ENCODE measurements at places on chromosomes 4 and X.

- no peak for DNase-seq
Measured at GRCh38 chrX:18931972-18932371, 51.9 kb downstream of the PHKA2 start.

DNA sequence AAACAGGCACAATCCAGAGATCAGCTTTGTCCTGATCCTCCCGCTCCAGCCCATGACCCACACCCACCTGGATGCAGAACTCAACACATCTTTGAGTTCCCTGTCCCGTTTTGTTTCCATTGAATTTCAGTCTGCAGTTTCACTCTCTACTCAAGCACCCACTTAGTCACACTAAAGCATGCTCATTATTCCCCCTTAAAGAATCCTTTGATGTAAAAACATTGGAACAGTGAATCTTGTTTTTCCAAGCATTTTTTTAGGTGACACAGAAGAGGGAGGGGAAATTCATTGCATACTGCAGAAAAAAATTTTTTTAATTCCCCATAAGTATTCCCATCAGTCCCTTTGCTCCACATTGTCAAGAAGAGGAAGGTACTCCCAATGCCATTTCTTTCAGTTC lies 249.7 kb upstream of the TTC29 start:
- no peak for DNase-seq

- no peak for DNase-seq
Measured at GRCh38 chrX:30521440-30522182, 56.0 kb downstream of the TASL start.

DNA sequence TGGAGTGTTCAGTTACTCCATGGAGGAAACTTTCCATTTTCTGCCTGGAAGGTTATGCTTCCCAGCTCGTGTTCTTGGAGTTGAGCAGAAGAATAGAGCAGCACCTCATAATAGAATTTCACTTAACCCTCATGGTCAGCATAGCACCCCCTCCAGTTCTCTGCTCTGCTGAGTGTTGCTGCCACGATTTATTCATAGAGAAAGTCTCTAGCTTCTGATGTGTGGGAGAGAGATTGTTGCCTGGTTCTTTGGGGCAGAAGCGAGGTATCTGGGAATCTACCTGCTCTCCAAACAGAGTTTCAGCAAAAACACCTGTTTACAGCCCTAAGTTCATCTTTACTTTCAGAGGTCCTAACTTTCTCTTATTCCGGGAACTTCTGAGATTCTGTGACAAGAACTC lies 3.9 kb upstream of the DTHD1 start:
- DNase-seq, result no peak

GRCh38 chrX:1589356-1590130 lies 1.9 kb upstream of the AKAP17A start:
- DNase-seq, result no peak

- DNase-seq, result no peak
Measured at GRCh38 chr4:37687194-37687562, 1.0 kb upstream of the RELL1 start.

DNA sequence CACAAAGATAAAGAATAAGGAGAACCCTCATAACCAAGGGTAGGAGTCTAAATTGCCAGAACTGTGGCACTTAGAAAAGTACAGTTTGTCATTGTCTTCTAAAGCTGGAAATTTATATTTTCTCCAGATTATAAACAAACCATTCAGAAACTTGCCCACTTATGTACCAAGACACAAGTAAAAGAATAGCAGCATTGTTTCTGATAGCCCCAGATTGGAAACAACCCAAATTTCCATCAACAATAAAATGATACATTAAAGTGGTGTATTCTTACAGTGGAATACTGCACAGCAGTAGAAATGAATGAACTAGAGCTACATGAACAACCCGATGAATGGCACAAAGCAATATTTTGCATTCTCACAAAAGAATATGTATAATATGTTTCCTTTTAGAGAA lies 63.1 kb upstream of the PDHA1 start:
- no peak for DNase-seq

DNA sequence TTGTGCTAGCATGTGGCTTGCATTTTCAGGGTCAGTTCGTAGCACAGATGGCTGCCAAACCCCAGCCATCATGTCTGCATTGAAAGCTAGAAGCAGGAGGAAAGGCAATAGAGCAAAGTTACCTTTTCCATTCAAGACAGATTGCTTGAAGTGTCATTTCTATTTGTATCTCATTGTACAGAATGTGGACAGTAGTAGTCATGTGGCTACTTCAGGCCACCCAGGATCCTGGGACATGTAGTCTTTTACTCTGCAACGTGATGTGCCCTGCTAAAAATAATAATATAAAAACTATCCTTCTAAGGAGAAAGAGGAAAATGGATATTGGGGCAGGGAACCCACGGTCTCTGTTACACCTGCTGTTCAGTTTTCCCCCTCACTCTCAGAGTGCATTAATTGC lies 118.4 kb downstream of the RAPGEF2 start:
- no peak for DNase-seq

DNA sequence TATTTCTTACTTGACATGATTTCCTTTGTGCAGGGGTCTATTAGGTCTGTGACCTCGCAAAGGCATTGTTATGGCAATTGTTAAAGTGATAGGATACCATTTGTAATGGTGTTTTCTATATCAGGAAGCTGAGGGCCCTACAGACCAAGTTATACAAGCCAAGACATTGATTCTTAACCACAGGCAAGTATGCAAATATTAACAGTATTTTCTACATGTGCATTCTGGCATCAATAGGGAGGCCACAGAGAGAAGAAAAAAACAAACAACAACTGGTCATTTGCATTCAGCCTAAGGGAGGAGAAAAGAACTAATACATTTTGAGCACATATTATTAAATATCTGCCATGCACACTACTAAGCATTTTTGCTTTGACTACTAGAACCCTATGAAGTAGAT lies 28.5 kb downstream of the GBA3 start:
- no peak for DNase-seq

DNA sequence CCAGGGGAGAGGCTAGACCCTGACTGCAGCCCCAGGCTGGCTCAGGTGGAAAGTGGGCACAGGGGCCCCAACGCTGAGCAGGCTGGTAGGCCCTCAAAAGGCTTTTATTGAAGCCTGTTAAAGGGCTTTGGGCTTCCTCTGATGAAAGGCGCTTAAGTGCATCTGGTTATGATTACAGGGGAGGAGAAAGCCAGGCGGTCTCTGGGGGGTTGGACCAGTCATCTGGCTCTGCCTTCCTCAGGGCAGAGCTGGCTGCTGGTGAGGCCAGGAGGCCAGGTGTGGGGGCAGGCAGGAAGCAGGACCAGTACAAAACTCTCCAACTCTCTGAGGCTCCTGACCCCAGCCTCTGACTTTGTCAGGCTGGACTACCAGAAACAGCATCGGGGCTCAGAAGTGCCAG lies 68.8 kb upstream of the BCOR start:
- no peak for DNase-seq

DNA sequence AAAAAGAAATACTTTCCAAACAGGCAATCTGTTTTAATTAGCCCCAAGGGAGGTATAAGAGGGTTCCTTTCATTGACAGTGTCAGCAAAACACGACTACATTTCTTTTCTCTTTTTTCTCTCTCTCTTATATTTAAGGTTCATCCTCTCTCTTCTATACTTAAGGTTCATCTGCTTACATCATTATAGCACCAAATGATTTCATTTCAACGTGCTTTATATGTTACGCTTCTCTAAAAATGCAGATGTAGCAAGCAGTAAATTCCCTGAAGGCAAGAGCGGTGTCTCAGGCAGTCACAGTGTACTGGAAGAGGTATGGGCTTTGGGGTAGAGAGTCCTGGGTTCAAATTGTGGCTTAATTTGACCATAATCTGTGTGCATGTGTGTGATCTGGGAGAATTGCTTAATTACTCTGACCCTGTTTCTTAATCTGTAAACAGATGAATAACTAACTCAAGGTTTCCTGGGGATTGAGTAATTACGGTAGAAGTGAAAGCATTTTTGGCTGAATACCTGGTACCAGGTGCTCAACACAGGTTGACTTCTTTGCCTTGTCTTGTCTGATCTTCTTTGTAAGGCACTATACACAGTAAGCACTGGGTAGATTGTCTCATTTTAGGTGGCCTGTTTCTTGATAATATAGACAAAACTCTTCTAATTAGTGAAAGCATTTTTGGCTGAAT lies 180.8 kb downstream of the SPRY1 start:
- DNase-seq, result no peak

- DNase-seq, result no peak
Measured at GRCh38 chr4:12178614-12179610, 750.2 kb upstream of the HS3ST1 start.

GRCh38 chr4:147843162-147843561 lies 111.3 kb downstream of the ARHGAP10 start:
- no peak for DNase-seq

- no peak for DNase-seq
Measured at GRCh38 chr4:42399393-42399792, 2.1 kb downstream of the SHISA3 start.

DNA sequence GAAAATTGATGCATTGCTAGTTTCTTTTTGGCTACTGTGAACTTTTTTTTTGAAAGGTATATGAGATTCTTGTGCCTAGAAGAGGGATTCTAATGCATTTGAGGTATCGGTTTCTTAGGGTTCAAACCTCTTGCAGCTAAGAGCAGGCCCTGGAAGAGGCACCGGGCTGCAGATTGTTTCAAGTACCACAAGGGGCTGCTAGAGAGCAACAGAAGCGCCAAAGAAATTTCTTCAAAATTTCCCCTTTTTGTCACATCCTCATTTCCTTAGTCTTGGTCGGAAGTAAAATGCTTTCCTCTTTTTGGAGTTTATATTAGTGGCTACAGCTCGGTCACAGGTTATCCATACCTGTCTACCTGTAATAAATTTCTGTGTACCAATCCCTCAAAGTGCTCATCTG lies 89.8 kb downstream of the PDGFRA start:
- no peak for DNase-seq

DNA sequence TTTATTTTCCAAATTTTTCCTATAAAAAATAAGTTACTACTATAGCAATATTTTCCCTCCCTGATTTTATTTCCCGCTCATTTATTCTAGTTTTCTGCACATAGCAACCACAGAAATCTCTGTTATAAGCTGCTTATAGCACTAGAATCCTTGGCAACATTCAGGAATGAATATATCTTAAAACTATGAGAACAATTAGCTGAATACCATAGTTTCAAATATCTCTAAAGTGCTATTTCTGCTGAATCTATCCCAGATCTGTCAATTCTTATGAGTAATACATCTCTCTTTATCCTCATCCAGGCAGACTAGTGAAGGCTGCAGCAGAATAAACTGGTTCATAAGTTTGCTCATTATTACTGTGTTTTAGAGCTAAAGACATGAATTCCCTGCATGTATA lies 622.9 kb upstream of the DIPK2B start:
- no peak for DNase-seq

GRCh38 chr4:99161373-99162099 lies 17.4 kb upstream of the ADH4 start:
- no peak for DNase-seq

- no peak for DNase-seq
Measured at GRCh38 chr4:88756149-88756548, 58.5 kb upstream of the NAP1L5 start.

- DNase-seq, result no peak
Measured at GRCh38 chr4:155371432-155372043, 5.2 kb downstream of the MAP9 start.

GRCh38 chr4:25108556-25108955 lies 51.7 kb downstream of the SEPSECS start:
- no peak for DNase-seq

- no peak for DNase-seq
Measured at GRCh38 chrX:55240788-55241340, 20.7 kb downstream of the PAGE5 start.

DNA sequence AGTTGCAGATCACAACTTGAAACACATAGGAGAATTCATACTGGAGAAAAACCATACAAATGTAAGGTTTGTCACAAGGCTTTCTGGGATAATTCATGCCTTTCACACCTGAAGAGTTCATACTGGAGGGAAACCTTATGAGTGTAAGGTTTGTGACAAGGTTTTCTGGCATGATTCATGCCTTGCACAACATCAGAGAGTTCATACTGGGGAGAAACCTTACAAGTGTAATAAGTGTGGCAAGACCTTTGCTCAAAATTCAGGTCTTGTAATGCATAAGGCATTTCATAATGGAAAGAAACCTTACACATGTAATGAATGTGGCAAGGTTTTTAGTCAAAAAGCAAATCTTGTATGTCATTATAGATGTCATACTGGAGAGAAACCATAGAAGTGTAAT lies 58.8 kb upstream of the ENPEP start:
- DNase-seq, result no peak

- DNase-seq, result peak; percentile 86
Measured at GRCh38 chr4:169270810-169271691, at the start of gene SH3RF1. Gene SH3RF1, minus strand, starts transcription at chr4:169270956. Its CDS starts 1,744 bp downstream, at chr4:169269212.

DNA sequence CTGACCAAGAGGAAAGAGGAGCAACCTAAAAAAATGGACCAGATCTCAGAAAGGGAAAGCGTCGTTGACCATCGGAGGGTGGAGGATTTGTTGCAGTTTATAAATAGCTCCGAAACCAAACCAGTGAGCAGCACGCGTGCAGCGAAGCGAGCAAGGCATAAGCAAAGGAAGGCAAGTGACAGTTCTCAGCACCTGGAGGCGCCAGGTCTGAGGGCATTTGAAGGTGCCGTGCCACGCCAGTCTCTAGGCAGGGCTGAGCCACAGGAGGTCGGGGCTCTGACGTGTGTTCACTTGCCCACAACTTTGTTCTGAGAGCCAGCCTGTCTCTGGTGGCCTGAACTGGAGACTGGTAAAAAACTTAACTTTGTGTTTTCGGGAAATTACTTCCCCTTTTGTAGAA lies 59.7 kb downstream of the TNIP2 start:
- no peak for DNase-seq

DNA sequence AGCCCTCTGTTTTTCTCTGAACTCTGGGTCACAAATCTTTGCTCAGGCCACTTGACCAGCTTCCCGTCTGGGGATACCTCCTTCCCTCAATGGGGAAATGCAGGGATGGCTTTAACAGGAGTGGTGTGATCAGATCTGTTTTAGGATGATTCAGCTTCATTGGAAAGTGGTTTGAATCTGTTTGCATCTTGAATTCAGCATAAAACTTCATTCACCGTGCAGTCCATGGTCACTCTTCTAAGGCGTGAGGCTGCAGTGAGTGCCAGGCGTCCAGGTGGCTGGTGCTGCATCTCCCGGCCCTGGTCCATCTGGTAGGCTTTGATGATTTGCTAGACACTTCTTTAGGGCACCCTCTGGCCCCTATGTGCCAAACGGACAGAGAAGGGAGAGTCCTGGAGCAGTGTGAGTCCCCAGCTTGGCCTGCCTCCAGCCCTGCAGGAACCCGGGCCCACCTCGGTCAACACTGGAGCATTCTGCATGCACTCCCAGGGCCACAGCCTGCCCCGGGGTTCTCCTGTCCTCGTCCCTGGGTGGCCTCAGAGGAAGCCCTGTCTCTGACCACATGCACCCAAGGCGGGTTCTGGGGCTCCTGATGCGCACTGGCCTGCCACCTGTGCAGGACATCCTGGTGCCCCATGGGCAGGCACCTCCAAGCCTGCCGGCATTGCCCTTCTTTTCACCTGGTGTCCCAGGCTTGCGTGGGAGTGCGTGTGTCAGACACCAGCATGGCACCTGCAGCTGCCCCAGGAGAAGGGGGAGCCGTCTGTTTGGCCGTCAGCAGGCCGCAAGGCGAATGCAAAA lies 251.5 kb upstream of the PSAPL1 start:
- DNase-seq, result no peak

- DNase-seq, result peak; percentile 52
Measured at GRCh38 chrX:72714478-72714916, 391 bp upstream of the PHKA1 start.

GRCh38 chr4:25002681-25003080 lies 28.1 kb downstream of the LGI2 start:
- no peak for DNase-seq

GRCh38 chr4:37663552-37663951 lies 22.6 kb downstream of the RELL1 start:
- DNase-seq, result no peak

All from breast epithelium (tissue), 4 donors.